ENCODE measurements at places on chromosomes 3 and 15.

DNA sequence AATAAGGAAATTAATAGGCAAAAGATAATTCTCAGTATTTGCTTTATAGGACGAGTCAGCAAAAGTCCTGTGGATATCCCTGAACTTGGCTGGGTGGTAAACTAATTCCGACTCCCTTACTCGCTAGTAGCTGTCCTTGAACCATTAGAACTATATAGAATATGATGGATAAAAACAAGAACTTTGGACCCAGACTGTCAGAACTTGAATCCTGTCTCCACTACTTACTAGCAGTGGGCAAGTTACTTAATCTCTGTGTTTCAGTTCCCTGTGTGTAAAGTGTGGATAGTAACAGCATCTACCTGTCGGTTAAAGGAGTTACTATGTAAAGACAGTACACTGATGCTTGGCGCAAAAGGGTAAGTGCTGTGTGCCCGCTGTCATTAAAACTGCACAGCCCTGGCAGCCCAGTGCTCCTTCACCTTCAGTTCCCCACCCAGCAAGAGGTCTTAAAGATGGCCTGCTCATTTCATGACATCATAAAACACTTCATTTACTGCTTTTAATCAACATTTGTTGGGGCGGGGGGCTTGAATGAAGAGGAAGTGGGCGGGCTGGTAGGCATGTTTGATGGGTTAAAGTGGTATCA is 7.3 kb downstream of the TPM1 start:
- no peak for DNase-seq

DNA sequence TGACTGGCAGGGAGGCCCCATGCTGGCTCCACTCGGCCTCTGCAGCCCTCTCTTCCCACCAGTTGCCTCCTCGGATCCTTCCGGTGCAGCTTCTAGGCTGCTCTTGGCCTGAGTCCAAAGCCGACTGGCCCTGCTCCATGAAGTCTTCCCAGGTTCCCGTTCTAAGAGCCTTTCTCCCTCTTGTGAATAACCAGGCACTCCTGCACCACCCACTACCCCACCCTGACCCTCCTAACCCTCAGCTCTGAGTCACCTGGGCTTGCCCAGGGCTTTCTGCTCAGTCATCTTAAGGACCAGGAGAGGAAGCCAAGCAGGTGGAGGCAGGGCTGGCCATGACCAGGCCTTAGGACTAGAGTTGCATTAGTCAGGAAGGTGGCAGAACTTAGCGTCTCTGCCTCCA is 28.1 kb upstream of the CNBP start:
- no peak for DNase-seq

DNA sequence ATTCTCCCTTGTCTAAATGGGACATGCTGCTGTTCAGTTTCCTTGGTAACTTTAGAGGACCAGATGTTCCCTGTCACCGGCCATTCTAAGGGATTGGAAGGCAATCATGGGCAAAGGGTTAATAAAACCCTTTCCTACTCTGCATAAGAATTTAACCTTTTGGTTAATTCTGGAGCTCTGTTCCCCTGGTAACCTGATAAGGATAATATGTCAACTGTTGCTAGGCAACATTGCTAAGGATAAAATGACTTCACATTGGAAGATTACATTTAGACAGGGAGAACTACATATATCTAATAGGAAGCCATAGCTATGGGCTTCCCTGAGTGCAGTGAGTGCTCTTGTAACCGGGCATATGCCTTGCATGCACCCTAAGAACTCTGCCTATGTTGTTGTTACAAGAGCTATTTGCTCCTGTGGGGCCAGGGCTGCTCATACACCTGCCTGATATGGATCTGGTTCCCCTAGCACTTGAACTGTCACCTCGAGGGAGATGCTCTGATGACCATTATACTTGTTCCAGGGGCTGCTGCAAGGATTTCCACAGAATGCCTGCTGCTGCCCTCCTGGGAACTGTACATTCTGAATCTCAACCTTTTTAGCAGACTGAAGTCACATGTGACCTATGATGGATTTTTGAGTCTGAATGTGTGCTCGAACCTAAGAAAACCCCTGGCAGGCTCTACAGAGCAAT is 326.3 kb upstream of the PDZRN3 start:
- no peak for DNase-seq

DNA sequence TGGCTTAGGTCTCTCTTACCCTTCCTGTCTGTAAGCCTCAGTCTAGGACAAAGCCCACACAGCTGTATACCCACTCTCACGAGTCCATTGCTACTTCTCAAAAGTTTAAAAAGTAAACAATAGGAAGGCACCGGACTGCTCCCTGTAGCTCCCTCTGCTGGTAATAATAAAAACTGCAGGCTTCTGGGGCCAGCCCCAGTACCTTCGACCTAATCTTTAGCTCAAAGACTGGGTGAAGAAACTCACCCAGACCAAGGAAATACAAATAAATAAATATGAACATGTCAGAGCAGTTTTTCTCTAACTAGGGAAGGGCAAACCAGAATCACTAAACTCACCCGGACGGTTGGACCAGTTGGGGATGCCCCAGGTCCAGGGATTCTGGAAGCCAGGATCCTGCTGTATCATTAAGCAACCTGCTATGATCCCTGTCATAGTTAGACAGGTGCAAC is 5.0 kb downstream of the FAM219B start:
- peak; percentile 39 for DNase-seq

GRCh38 chr3:128352326-128352725 is 114.4 kb downstream of the DNAJB8 start:
- no peak for DNase-seq

GRCh38 chr3:52872245-52872644 is 25.1 kb downstream of the STIMATE start:
- DNase-seq = no peak

DNA sequence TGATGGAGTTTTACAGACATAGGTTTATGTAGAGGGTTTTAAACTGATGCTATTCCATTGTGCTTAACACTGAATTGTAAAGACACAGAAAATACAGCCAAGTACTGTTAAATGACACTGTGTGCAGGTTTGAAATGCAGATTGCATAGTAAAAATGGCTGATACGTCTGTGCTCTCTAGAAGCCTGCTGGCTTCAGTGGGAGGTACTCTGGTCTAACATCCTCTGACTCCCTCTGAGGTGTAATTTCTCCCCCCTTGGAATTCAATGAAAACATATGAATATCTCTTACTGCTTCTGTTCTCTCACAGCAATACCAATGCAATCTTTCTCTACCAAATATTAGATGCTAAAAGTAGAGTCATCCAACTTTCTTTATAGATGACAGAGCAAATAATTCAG is 176.6 kb downstream of the SLC9A9 start:
- DNase-seq = no peak

GRCh38 chr15:99645543-99645935 is 79.8 kb downstream of the MEF2A start:
- no peak for DNase-seq

- DNase-seq = no peak
Observed at GRCh38 chr3:138442433-138442832, 8.0 kb downstream of the ESYT3 start.

- DNase-seq = no peak
Observed at GRCh38 chr3:114374433-114374990, 80.7 kb downstream of the TIGIT start.

- DNase-seq = no peak
Observed at GRCh38 chr3:194951931-194952582, 266.4 kb downstream of the FAM43A start.

- peak; percentile 43 for DNase-seq
Observed at GRCh38 chr3:122576174-122576940, 1.1 kb upstream of the PARP15 start.

DNA sequence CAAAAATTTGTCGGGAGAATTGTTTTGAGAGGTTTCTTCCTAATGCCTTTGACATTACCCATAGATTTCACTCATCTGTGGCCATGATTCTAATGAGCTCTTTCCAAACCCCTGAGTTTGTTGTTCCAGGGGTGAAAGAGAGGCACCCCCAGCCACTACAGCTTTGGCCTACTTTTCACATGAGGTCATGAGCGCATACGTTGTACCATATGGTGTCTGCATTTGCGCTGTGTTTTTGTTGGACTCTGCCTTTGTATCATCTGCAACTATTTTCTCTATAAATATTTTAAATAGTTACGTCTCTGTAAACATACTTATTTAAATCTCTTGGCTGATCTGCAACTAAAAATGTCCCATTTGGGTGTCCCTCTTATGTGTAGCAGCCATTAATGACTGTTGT is 107.9 kb downstream of the LRTM1 start:
- DNase-seq = no peak

DNA sequence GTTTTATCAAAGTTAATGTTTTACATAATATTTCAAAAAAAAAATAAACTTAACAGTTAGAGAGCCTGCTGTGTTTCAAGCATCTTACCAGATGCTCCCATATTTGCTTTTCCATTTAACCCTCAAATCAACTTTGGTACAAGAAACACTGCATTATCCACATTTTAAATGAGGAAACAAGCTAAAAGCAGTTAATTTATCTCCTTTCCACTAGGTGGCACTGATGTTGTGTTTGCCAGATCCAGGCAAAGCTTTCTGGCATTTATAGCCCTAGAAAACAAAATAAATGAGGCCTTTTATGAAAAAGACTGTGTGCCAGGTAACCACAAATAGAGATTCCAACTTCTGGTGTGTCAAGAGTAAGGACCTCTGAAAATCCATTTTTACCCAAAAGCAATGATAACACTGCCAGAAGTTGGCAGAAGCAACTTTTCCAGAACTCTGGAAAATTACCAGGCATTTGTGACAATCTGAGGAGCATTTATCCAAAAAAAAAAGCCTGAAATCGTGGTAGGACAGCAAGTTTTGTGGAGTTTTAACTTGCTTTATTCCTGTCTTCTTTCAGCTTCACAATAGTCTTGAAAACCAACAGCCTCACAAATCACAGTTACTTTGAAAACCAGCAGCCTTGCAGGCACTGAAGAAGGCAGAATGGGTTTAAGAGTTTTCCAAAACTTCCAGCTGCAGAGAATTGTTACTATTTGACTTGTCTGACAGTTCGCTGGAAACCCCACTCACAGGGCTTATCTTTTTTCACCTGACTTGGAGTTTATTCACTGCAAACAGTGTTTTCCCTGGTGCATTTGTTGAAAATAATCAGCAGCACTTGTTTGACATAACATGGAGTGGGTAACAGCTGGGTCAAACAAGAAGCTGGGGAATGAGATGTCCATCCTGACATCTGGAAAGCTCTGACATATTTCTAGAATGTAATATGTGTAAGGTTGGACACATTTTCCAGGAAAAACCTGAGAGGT is 9.2 kb downstream of the FAM162A start:
- no peak for DNase-seq

DNA sequence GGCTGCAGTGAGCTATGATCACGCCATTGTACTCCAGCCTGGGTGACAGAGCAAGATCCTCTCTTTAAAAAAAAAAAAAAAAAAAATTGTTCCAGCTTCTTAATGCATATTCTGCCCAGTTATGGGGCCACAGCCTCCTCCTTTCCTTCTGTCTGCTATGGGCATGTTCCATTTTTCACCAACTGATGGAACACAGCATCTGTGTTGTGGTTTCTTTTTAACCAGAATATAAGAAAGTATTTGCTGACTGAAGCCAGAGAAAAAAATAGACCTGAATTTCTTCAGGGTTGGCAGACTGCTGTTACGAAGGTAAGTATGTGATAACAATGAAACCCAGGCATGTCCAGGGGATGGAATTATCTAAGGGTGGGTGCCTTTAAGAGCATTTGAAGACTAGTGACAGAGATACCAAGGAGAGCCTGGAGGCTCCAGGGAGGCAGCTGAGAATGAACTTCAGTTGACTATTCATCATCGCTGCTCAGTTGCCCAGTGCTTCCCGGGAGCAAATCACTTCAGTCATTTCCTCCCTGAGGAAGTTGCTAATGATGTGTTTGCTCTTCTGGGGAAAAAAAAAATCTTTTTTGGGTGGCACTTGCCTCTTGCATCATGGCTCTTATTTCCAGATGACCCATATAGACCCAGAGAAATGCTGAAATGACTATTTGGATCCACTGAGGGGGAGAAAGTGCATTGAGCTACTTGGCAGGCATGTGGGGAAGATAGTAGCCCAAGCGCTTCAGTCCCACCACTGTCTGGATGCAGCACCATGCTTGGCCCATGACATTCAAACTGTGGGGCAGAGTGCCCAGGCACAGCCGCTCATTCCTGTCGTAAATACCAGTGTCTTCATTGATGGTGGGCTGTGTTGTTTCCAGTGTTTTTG is 14.5 kb downstream of the NCBP2 start:
- DNase-seq = no peak

DNA sequence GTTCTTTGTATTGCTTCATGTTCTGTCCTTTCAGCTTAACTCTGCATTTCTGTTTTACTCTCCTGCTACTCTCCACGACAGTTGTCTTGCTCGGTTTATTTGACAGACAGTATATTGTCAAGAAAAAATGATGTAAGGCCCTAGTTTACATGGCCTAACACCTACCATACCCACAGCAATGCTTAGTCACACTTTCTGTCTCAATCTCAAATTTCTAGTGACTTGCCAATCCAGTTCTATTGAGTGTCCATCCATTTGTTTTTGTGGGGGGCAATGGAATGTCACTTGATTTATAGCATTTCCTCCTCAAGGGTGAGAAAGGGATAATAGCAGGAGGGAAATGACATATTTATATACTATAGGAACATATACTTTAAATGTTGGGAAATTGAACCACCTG is 676.2 kb downstream of the NAALADL2 start:
- DNase-seq = no peak

- no peak for DNase-seq
Observed at GRCh38 chr15:31732726-31733125, 297.6 kb upstream of the CHRNA7 start.

DNA sequence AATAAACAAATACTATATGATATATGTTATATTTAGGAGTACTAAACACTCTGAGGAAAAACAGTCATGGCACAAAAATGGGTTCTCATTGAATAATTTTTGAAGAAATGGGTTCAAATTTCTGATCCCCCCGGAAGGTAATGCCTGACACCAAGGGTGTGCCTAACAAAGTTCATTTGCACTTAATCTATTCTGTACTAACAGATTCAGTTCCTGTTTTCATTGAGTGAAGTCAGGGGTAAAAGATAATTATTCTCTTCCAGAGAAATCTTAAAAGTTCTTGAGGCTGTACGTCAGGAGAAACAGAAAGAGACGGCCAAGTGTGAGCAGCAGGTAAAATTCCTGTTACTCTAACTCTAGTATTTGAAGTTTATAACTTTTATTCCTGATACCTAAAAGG is 34.5 kb upstream of the TMEM42 start:
- no peak for DNase-seq

- DNase-seq = no peak
Observed at GRCh38 chr3:158765518-158766205, 33.4 kb upstream of the RARRES1 start.

GRCh38 chr15:66294157-66294931 is 976 bp downstream of the DIS3L start:
- no peak for DNase-seq

DNA sequence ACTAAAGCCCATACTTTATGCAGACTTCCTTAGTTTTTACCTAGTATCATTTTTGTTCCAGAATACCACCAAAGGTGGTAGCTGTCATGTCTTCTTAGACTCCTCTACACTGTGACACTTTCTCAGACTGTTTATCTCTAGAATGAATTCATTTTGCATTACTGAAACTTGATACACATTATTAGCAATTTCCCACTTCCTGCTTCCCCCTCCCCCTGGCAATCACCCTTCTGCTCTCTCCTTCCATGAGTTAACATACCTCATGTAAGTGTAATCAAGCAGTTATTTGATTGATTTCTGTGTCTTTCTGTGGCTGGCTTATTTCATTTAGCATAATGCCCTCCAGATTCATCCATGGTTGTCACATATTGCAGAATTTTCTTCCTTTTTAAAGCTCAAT is 204.9 kb downstream of the STAG1 start:
- DNase-seq = no peak
